ENCODE measurements at places on chromosomes 6 and 20. TPM values are rescaled to one million over a fixed set of nuclear protein-coding genes. Genes with fewer than 3 reads are reported as not detected.

GRCh38 chr20:24417485-24417884 lies 51.9 kb upstream of the SYNDIG1 start:
- DNase-seq, result no peak

GRCh38 chr6:148263010-148263409 lies 79.6 kb upstream of the SASH1 start:
- no peak for DNase-seq

GRCh38 chr6:54621285-54621684 lies 225.3 kb upstream of the FAM83B start:
- DNase-seq, result no peak

- DNase-seq, result no peak
Observed at GRCh38 chr6:154209555-154209954, 147.0 kb downstream of the IPCEF1 start.

Gene KCNB1
- total RNA-seq, result 0.65 TPM

Gene FNDC1
- total RNA-seq, result 1.4 TPM

Measured in aorta (tissue), 5 donors.